ENCODE measurements at places on chromosomes 6 and 20.
A peak's percentile ranks its signal among the peaks of the same experiment; 100 is the strongest.

- DNase-seq = peak; percentile 25
Observed at GRCh38 chr20:48771542-48771941, 56.3 kb downstream of the PREX1 start.

DNA sequence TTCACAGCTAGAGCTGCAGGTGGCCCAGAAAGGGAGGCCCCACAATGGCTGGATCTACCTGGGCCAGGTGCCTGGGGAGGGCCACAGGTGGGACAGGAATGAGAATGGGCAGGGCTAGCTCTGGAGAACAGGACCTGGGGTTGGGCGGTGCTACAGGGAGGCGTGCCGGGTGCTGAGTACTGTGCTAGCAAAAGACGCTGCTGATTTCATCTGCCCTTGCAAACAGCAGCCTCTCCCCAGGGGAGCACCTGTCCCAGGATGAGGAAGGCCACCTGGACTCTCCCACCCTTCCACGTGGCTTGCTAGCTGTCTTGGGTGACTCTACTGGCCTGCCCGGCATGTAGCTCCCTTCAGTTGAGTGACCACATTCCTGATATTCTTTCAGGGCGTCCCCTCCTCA, 6.6 kb upstream of the YTHDF1 start:
- DNase-seq = no peak

- DNase-seq = no peak
Observed at GRCh38 chr6:126293891-126294524, 45.9 kb upstream of the CENPW start.

DNA sequence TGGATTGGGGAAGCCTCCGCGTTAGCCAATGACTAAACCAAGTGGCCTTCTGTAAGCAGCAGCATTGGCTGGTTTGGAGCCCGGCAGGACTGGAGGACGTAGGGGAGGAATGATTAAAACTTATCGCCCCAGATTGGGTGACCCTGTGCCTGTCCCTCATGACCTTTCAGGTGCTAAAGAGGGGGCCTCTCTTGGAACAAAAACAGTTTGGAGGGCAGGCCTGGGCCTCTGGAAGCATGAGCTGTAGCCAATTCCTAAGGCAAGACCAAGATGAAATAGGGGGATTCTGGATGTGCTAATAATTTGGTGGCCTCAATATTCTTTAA, 1.4 kb downstream of the GMPR start:
- DNase-seq = no peak

- no peak for DNase-seq
Observed at GRCh38 chr6:4910037-4910760, 93.6 kb downstream of the RPP40 start.

DNA sequence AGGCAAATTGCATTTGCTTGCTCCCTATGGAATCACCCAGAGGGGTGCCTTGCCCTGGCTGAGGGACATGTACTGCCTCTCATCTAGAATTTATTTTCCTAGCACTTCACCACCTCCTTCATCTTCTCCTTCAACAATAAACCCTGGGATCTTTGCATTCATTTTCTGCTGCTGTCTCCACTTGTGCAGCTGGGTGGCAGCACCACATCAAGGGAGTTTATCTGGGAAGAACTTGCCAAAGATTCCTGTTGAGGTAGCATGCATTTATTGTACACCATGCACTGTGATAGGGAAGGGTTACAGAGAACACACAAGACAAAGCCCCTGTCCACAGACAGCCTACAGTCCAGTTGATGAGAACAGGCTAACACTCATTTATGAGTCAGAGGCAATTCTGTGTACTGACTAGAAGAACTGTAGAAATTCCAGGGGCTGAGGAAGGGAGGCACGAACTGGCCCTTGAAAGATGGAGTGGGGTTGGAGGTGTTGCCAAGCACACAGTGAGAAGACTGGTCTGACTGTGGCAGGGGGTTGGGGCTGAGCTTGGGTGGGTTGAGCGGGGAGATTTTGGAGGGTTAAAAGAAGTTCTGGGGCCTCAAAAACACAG, 17.5 kb downstream of the C20orf173 start:
- peak; percentile 14 for DNase-seq

- no peak for DNase-seq
Observed at GRCh38 chr6:148890652-148891404, 144.0 kb downstream of the UST start.

DNA sequence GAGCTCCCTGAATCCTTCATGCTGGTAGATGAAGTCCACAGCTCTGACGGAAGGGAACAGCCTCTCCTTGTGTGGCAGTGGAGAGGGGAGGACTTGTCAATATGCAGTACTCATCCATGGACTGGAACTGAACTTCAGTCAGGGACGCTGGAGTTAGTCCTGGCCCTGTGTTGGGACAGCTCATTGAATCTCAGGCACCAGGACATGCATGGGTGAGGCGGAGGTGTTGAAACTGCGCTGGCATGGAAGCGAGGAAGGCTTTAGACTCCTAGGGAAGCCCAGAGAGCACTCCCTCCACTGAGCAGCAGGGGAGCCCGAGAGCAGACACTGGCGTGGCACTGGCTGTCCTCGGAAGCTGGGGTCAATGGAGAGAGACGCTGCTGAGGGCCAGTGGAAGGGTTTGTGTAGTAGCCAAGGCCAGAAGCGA, 161.3 kb upstream of the GGTLC1 start:
- DNase-seq = no peak

GRCh38 chr6:13668291-13668928, 43.2 kb downstream of the RANBP9 start:
- no peak for DNase-seq

GRCh38 chr6:80156221-80156620, 49.8 kb downstream of the BCKDHB start:
- DNase-seq = no peak

GRCh38 chr6:37011656-37012378, 6.4 kb downstream of the FGD2 start:
- DNase-seq = no peak

DNA sequence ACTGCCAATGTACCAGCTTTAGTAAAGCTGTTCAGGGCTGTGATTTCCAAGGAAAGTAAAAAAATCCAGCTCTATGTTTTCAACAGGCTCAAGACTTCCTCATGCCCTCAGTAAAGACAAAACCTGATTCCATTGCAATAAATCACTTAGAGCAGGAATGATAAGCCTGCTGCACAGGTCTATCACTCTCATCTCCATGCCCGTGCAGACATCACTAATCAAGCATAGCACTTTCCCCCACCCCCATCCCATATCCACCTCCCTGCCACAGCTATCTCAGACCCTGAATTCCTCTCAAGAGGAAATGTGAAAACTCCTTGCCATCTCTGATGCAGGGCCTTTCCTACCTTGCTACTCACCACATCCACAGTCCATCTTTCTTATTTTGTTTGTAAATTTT, 554.9 kb downstream of the MAFB start:
- no peak for DNase-seq

- DNase-seq = no peak
Observed at GRCh38 chr6:111658462-111659154, 52.9 kb upstream of the TRAF3IP2 start.

GRCh38 chr6:163568275-163568674, 153.8 kb downstream of the QKI start:
- no peak for DNase-seq

- no peak for DNase-seq
Observed at GRCh38 chr20:44504402-44505307, 17.2 kb downstream of the SERINC3 start.

DNA sequence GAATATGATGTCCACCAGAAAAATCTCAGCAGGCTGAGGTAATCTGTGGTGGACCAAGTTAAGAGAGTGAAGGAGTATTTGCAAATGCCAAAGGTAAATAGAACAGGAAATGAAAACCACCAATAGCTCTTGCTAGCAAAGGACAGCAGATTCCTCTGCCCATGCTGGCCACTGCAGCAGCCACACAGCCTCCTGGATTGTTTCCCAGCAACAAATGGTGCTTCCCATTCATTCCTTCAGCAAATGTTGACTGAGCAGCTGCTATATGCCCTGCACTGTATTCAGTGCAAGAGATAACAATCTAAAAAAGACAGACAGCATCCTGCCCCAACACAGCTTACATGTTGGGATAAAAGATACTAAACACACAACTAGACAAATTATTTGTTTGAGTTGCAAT, 11.0 kb downstream of the ROS1 start:
- DNase-seq = no peak

- DNase-seq = no peak
Observed at GRCh38 chr6:108850669-108851465, 2.6 kb downstream of the ARMC2 start.

- no peak for DNase-seq
Observed at GRCh38 chr6:32867554-32868256, 13.7 kb downstream of the PSMB9 start.

DNA sequence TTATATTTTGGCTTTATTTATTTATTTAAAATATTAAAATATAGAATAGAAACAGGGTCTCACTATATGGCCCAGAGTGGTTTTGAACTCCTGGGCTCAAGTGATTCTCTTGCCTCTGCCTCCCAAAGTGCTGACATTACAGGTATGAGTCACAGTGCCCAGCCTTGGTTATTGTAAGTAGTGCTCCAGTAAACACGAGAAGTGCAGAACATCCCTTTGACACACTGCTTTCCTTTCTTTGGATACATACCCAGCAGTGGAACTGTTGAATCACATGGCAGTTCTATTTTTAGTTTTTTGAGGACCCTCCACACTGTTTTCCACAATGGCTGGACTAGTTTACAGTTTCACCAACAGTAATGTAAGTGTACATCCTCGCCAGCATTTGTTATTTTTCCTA, 203.9 kb downstream of the PHF3 start:
- DNase-seq = peak; percentile 9

DNA sequence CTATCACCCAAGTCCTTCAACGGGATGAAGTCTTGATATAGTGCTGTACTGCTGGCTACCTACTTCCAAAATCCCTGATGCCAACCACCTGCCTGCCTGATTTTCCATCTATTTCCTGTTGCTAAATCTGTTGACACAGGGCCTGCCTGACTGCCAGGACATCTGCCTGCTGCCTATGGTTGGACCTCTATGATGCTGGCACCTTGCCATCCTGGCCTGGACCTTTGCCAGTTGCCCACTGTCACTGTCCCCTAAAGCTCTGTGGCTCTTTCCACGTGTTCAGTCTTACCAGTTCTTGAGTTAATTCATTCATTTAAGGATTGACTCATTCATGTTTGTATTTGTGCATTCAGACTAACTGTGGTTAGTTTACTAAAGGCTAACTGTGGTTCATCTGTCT, 9.2 kb upstream of the RGS17 start:
- DNase-seq = no peak

GRCh38 chr6:50305660-50306059, 255.9 kb upstream of the DEFB112 start:
- DNase-seq = no peak

DNA sequence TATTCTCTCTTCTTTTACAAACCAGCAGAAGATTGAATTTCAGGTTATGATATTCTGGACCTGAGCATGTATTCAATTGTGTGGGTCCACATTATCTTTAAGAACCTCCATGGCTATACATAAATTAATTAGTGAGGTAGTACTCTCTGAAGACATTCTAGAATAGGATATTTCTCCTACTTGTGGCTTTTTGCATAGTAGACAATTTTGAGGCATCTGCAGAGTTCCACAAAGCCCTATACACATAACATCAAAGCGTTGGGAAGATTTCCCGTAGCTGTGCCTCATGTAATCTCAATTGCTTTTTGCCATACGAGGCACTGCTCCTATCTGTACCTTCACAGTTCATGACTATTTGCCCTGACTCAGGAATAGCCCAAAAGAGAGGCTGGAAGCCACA, 395.4 kb upstream of the RGS17 start:
- DNase-seq = no peak

DNA sequence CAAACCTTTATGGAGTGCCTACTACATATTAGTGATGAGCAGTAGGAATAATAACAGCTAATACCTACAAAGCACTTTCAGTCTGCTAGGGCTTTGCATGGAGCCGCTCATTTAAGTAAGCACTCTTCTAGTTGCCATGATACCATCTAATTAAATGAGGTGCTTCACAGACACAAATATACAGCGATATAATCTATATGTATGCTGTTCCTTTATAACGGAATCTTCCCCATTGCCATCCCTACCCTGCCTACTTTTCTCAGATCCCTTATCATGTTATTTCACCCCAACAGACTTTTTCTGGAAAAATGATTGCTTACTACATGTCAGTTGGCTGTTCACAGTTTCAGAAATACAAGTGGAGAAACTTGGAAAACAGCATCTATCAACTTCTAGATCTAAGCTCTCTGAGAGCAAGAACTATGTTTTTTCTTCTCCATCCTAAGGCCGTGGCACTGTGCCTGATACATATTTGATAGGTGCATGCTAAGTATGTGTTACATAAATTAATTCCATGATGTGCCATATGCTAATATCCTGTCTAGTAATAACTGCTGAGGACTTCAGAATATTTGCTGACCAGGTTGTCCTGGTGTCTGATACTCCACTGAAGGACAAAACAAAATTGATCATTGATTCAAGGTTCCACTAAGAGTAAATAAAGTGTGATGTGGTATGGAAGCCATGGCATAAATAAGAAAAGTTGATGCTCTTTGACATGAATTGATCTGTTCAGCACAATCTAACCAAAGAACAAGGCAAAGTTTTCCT, 124.6 kb downstream of the GMPR start:
- no peak for DNase-seq

GRCh38 chr20:45008521-45009049, 42.3 kb downstream of the STK4 start:
- no peak for DNase-seq

DNA sequence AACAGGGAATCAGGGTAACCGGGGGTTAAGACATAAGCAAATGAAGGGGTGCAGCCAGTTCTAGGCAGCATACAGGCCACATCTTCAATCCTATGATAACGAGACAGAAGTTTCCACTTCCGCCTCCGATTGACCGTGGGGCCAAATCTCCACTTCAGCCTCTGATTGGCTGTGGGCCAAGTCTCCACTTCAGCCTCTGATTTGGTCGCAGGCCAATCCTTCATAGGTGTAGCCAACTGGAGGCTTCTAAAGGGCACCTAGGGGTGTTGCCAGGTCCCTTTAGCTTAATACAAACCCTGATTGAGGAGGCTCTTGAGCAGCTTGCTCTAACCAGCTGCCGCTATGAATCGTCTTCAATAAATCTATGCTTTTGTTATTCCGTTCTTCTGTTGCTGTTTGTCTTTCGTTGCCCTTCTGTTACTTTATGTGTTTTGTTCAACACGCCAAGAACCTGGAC, 2.1 kb upstream of the ERGIC3 start:
- no peak for DNase-seq

DNA sequence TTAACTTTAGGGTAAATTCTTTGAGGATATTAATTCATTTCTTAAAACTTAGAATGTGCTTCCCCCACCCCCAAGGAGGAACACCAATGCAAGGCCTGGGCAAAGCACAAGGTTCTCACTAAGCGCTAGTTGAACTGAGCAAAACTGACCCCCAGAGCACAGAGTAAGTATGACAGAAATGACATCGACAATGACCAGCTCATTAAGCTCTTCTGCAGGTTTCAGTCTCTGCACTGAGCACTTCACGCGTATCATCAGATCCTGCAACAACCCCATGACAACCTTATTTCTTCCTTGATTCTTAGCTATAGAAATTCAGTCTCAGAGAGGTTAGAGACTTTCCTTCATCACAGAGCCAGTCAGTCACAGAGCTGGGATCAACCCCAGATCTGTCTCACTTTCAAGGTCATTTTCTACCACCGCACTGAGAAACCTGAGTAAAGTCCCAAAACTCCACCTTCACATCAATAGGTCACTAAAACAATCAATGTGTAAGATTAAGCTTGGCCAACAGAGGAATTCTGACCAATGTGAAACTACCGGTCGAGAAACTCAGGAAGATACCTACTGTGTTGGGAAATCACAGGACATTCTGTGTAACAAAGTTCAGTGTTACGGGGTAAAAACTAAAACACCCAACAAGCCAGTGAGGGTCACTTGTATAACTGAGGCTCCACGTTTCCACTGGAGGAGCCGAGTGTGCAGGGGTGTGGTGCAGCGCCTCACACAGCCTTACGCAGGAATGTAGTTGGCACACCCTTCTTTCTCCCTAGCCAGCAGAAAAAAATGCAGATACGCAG, 129.0 kb upstream of the FOXQ1 start:
- no peak for DNase-seq
